ENCODE measurements at places on chromosomes 11 and 22. TPM values are rescaled to one million over a fixed set of nuclear protein-coding genes. Genes with fewer than 3 reads are reported as not detected.

The SSTR3 gene
- total RNA-seq: not detected

The LRRC56 gene
- total RNA-seq: 0.64 TPM

The OR51E2 gene
- total RNA-seq: 1.9 TPM

The PTGDR2 gene
- under 0.01 TPM for total RNA-seq

The ISX gene
- not detected for total RNA-seq

The ZMAT5 gene
- 24.5 TPM for total RNA-seq

The UBQLNL gene
- total RNA-seq: under 0.01 TPM

The NLRP6 gene
- total RNA-seq: not detected

The SMARCB1 gene
- total RNA-seq: 61.7 TPM

The YAP1 gene
- total RNA-seq: 148 TPM

The POU2AF2 gene
- total RNA-seq: not detected

The ZP1 gene
- total RNA-seq: not detected

The MS4A6E gene
- not detected for total RNA-seq

The INS gene
- not detected for total RNA-seq

The OR10A2 gene
- not detected for total RNA-seq

The CBX6 gene
- total RNA-seq: 66.5 TPM

The OR4C16 gene
- total RNA-seq: not detected

The SMC1B gene
- not detected for total RNA-seq

The FOLR2 gene
- total RNA-seq: not detected

The CCDC157 gene
- total RNA-seq: 2.6 TPM

The BBOX1 gene
- total RNA-seq: not detected

The NUP98 gene
- total RNA-seq: 136 TPM

The PRR33 gene
- total RNA-seq: not detected

The HEPN1 gene
- not detected for total RNA-seq

The OR8D1 gene
- total RNA-seq: 0.32 TPM

The ART1 gene
- total RNA-seq: not detected

The ROBO4 gene
- under 0.01 TPM for total RNA-seq

The NLRP14 gene
- under 0.01 TPM for total RNA-seq

The MMP13 gene
- not detected for total RNA-seq
